ENCODE measurements at places on chromosomes 3 and 15.

DNA sequence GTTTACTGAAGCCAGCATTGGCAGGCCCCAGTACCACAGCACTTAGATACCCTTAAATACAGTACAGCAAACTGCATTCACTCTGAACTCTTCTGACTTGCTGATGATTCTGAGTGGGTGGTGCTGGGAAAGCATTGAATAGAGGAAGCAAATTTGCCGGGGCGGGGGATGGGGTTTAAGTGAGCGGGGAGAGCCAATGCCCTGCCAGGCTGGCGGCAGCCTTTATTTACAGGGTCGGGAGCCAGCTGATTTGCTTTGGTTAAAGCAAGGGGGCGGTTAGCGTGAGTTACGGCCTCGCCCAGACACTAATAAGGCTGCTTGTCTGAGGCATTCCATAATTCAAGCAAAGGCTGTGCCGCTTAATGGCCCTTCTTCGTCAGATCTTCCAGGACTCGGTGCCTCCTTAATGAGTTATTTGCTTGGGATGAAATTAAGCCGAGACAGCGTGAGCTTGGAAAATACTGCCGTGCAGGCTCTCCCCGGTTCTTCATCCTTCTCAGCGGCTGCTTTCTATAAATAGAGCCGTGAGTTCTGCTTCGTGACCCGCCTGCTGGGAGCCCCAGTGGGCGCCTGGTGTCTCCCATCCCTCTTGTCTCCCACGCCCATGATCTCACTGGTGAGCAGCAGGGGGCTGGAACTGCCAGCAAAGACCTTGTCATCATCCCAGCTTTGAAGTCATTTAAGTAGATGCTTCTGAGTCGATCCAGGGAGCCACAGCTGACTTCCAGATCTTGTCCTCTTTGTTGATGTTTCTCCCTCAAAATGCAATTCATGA is 25.8 kb downstream of the SPSB4 start:
- peak; percentile 63 for DNase-seq

- DNase-seq: no peak
Measured at GRCh38 chr3:70919091-70919490, 606.7 kb upstream of the MDFIC2 start.

DNA sequence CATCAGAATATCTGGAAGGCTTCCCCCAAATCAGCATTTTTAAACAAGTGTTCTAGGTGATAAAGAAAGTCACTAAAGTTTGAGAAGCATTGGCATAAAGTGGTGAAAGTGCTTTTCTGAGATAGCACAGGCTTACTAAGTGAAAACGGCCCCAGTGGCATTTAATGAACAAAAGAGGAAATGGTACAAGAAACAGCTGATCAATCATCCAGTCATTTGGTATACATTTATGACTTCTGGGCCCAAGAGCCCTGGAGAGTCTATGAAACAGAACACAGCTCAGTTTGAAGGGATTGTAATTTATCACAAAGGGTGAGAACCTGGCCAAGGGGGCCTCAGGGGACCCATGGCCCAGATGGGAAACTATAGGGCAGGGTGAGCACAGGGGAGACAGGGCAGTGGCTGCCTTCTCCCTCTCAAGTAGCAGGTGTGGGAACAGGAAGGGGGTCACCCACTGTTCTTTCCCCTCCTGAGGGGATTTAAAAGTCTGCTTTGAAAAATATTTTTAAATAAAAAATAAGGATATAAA is 265.5 kb upstream of the ROPN1 start:
- DNase-seq: no peak

DNA sequence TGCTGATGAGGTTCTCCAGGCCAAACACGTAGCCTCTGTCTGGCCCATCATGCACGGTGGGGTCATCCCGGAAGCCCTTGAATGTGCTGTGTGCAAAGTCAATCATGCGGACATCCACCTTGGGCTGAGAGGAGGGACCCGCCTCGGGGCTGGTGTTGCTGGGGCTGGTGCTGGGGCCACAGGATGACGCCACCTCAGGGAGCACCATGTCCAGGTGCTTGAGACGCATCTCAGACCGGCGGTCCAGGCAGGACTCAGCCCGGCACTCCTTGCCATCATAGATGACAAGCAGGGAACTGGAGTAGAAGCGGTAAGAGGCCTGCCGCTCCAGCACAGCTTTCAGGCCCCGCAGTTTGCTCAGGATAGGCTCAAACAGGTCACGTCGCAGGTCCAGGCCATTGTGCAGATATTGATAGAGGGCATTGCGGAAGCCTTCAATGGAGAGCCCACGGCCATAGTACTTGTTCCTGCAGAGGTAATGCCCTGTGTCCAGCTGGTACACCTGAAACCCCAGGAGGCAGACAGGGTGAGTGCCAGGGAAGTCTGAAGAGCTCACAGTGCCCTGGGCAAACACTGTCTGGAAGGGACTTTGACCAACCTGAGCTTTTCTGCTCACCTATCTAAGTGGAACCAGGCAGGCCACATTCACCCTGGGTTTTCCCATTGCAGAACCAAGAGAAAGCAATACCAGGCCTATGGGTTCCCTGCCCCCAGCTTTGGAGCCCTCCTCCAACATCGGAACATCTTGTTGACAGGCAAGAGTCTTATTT is 3.6 kb upstream of the GMPPB start:
- no peak for DNase-seq

DNA sequence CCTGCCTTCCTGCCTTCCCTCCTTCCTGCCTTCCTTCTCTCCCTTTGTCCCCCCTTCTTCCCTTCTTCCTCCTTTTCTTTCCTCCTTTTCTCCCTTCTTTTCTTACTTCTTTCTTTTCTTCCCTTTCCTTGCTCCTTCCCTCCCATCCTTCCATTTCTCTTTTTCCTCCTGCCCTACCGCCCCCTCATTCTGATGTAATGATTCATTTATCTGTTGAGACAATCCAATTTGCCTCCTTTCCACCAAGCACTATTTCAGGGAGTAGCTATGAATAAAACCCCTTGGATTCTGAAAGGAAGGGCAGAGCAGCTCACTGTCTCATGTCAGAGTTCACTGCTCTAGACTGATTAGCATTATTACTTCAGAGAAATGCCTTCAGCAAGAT is 462.6 kb downstream of the PDCD6IP start:
- DNase-seq: no peak

- no peak for DNase-seq
Measured at GRCh38 chr15:92438471-92438870, 44.8 kb downstream of the ST8SIA2 start.

- peak; percentile 31 for DNase-seq
Measured at GRCh38 chr15:66834881-66835878, 133.1 kb downstream of the SMAD6 start.

- DNase-seq: no peak
Measured at GRCh38 chr3:168839653-168840052, 743.9 kb upstream of the GOLIM4 start.

GRCh38 chr15:70470556-70471191 is 292.7 kb downstream of the UACA start:
- DNase-seq: no peak

DNA sequence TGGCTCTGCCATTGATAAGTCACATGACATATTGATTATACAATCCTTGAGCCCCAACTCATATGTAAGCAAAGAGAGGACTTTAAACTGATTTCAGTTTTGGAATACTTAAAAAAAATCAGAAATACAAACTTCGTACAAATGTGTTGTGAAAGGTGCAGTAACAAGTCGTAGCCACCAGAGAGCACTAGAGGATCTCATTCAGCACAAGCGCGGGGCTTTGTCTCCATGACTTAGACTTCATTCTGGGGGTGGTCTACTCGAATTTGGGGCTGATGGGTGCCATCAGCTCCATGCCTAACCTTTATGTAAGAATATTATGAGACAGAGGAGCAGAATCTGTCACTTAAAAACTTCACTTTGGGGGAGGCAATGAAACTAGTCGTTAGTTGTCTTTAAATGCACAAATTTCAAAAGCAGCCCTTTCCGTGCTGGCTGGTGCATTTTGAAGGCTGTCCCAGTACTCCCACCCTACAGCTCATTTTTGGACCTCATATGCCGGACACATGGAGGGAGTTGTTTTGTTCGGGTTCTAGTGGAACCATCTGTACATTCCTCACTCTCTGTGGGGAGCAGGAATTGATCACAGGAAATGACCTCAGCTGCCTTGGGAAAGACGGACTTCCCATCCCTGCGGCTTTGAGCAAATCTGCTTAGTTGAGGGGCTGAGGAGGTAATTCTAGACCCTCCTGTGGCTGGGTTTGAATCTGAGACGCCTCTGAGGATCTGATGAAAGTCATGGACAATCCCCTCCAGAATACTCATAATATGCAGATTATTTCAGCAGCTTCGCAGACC is 27.5 kb upstream of the MASP1 start:
- DNase-seq: peak; percentile 69

DNA sequence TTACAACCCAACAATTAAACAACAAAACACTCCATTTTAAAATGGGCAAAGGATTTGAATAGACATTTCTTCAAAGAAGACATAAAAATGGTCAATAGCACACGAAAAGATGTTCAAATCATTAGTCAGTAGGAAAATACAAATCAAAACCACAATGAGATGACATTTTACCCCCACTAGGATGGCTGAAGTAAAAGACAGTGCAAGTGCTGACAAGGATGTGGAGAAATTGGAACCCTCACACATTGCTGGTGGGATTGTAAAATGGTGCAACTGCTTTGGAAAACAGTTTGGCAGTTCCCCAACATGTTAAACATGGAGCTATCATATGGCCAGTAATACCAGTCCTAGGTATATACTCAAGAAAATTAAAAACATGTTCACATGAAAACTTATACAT is 11.6 kb downstream of the GALNT15 start:
- DNase-seq: no peak

- DNase-seq: no peak
Measured at GRCh38 chr3:9080163-9080562, 116.9 kb upstream of the RAD18 start.

DNA sequence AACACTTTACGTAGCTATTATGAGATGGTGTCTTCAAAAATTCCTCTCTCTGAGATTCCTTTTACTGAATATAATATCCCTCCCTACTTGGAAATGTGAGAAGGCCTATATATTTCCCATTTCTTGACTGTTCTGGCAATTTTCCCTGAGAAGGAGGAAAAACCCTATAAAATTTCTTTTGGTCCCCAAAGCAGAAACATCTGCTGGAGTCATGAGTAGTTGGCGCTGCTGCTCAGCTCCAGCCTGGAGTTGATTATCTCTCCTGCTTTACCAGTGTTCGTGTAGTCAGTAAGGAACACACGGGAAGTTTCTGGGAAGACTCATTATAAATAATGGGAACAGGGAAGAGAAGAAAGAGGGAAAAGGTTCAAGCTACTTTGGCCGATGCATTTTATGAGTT is 680.1 kb downstream of the EPHA3 start:
- DNase-seq: no peak

GRCh38 chr3:94158512-94158911 is 95.7 kb downstream of the NSUN3 start:
- DNase-seq: no peak

DNA sequence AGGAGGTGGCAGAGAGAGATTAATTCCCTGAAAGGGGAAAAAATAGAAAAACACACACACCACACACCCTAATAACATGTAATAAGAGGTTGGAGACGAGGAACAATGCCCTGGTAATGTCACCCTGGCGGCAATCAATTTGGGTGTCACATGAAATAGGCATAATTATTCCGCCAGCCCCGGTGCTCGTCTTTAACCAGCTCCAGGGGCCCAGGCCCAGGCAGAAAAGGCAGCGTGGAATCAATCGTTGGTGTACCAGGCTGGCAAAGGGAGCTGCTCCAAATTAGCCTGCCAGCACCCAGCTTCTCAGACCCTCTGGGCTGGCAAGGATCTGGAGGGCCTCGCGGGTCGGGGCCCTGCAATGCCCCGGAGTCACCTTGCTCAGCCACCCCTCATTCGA is 5.6 kb downstream of the LINGO1 start:
- no peak for DNase-seq

GRCh38 chr3:43330981-43331380 is 44.6 kb downstream of the SNRK start:
- DNase-seq: no peak

DNA sequence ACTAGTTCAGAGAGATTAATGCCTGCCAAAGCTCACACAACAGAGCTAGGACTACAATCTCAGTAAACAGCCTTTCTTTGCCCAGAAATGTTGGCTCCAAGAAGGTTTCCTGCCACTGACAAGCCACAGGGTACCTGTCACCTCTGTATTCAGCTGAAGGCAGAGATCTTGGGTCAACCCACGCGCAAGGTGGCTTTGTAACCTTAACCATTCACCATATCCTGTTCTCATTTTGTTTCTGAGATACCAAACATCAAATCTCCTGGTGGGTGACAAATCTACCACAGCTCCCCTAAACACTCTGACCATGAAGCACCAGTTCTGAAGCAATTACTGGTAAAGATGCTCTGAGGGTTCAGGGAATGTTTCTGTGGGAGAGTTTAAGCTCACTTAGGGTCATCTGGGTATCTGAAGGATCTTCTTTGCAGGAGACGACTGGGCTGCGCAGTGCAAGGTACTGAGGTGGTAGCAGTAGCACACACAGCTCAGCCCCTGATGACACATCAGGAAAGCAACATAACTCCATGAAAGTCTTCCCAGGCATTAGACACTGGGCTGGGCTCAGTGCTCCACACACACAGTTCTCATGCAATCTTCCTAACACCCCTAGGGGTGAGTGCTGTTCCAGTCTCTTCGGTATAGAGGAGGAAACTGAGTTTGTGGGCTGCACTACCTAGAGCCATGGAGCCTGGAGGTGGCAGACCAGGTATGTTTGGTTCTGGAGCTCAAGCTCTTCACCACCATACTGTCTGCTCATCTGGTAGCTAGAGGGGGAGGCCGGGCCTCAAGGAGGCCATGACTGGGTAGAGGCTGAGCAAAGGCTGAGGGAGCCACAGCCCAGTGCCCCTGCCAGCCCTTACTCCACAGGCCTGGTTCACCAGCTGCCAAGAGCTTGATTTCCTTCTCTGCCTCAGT is 7.7 kb downstream of the CXCR6 start:
- DNase-seq: no peak

GRCh38 chr3:73874606-73875369 is 250.0 kb upstream of the PDZRN3 start:
- DNase-seq: no peak

GRCh38 chr3:100709842-100710260 is 557 bp downstream of the TFG start:
- peak; percentile 92 for DNase-seq

DNA sequence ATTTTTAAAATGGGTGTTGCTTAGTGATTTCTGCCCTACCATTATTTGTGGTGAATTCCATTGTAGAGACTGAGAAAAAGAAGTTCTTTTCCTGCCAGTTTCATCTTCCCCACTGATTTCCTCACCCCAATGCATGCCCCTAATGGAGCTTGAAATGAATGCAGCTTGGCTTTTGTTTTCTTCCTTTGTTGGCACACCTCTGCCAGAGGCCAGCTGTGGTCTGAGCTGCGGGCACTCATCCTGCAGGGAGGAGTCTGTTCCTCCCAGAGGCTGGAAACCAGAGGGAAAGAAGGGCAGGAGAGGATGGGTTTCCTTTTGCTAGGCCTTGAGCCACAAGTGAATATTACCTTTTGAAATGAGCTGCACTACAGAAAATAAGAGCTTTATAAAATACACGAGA is 9.3 kb upstream of the ST8SIA2 start:
- DNase-seq: no peak

- no peak for DNase-seq
Measured at GRCh38 chr15:100716456-100717085, 114.2 kb downstream of the ASB7 start.

GRCh38 chr15:48798319-48798718 is 12.6 kb downstream of the CEP152 start:
- no peak for DNase-seq

GRCh38 chr15:69014454-69014853 is at the start of gene NOX5:
NOX5 (plus strand) TSS chr15:69014695; CDS start chr15:69014736, 41 bp downstream.
- no peak for DNase-seq
